Bone marrow (tissue), 2 donors: ENCODE measurements at places on chromosomes 6 and 20.
A peak's percentile ranks its signal among the peaks of the same experiment; 100 is the strongest.

- DNase-seq = no peak
Observed at GRCh38 chr6:165059032-165059431, 250.4 kb downstream of the C6orf118 start.

GRCh38 chr20:36175475-36175995 is 21.0 kb downstream of the EPB41L1 start:
- no peak for DNase-seq

DNA sequence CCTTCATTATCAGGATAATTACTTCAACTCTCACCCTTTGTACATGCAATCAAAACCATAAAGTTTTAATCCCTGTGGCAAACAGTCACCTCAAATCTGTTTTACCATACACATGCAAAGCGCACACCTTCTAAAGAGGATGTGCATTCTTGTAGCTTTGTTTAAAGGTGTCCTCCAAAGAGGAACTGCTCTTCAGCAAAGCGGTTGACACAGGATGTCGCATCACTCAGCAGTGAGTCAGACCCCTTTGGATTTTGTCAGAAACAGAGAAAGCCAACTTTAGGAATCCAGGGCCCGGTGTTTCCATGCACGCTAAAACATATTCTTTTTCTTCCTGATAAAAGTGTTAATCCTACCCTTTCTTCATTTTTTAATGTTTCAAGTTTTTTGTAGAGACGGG is 268.3 kb upstream of the ARID1B start:
- peak; percentile 82 for DNase-seq

GRCh38 chr6:159169557-159170332 is 545 bp downstream of the FNDC1 start:
- DNase-seq = no peak

DNA sequence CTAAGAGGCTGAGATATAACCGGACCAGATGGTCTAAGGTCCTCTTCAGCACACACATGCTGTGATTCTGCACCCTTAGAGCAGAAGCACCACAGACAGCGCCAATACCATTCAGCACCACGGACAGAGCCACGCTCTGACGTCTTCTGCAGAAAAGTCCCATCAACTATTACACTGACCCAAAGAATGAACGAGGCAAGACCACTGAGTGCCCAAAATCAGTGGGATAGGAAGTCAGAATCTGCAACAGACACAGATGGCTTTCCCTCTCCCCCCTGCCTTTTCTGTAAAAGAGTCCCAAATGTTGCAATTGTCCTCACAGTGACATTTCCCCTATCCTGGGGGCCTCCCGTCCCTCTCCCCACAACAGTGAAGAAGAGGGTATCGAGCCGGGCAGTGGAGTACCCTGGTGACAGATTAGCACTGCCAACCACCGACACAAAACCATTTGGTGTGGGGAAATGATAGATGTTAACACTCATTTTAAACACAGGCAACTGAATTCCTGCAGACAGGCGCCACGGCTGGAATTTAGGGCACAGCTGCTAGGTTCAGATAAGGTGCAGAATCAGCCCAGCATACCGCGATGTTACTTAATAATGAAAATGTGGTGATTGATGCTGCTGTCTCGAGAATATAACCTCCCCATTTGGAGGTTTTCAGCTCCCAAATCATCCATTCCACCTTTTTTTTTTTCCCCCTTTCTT is 66.6 kb upstream of the CTNNBL1 start:
- DNase-seq = no peak

GRCh38 chr6:102149191-102149590 is 755.7 kb downstream of the GRIK2 start:
- DNase-seq = no peak

GRCh38 chr6:17207281-17207680 is 73.9 kb upstream of the RBM24 start:
- no peak for DNase-seq

DNA sequence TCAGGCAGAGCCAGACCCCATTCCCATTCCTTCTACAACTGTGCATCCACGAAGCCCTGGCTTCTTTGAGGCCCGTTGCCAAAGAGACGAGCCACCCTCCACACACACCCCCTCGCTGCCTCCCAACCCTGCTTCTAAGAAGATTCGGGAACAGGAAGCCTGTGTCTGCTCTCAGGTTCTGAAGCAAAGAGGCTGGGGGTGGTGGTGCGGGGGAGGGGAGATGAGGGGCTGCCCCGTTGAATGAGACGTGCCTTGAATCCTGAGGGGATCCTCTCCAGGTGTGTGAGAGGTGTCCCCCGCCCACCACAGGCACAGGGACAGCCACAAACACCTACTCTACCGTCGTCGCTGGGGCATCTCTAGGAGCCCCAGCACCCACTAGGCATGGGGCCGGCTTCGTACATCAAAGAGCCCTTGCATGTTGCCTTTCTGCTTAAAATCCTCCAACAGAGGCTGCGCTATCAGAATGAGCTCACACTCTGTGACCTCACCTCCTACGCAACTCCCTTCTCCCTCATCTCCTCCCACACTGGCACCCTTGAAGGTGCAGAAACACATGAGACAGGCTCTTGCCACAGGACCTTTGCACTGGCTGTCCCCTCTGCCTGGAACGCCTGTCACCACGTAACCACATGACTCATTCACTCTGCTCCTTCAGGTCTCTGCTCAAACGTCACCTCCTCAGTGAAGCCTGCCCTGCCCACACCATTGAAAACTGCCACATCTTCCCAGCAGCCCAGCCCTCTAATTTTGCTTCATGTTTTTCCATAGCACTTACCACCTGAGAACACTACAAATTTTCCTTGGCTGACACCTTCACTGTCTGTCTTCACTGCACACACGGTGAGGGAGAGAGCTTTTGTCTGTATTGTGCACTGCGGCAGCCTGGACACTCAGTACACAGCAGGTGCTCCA is 58.5 kb downstream of the PREX1 start:
- DNase-seq = peak; percentile 20

- DNase-seq = no peak
Observed at GRCh38 chr20:54570561-54570960, 95.2 kb downstream of the DOK5 start.

- DNase-seq = no peak
Observed at GRCh38 chr20:19047951-19048296, 164.5 kb upstream of the SLC24A3 start.

- DNase-seq = no peak
Observed at GRCh38 chr6:108157234-108157980, 8.4 kb upstream of the NR2E1 start.

- DNase-seq = no peak
Observed at GRCh38 chr20:36585410-36586125, 12.2 kb downstream of the TGIF2 start.
